ENCODE measurements at places on chromosomes 2 and 18.
A peak's percentile ranks its signal among the peaks of the same experiment; 100 is the strongest.

DNA sequence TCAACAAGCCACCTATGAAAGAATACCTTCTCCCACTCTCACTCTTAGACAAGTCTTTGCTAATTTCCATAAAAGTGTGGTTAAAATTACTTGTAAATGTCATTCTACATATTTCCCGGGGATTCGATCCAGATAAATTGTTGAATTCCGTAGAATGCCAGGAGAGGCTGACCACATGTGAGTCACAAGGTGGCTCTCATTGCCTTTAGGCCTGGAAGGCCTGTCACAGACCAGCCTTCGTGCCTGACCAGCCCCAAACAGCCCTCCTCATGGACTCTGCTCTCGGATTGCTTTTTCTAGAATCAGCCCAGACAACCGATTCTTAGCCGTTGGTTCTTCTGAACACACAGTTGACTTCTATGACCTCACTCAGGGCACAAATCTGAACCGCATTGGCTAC lies 86.0 kb downstream of the RTN4 start:
- DNase-seq: no peak

DNA sequence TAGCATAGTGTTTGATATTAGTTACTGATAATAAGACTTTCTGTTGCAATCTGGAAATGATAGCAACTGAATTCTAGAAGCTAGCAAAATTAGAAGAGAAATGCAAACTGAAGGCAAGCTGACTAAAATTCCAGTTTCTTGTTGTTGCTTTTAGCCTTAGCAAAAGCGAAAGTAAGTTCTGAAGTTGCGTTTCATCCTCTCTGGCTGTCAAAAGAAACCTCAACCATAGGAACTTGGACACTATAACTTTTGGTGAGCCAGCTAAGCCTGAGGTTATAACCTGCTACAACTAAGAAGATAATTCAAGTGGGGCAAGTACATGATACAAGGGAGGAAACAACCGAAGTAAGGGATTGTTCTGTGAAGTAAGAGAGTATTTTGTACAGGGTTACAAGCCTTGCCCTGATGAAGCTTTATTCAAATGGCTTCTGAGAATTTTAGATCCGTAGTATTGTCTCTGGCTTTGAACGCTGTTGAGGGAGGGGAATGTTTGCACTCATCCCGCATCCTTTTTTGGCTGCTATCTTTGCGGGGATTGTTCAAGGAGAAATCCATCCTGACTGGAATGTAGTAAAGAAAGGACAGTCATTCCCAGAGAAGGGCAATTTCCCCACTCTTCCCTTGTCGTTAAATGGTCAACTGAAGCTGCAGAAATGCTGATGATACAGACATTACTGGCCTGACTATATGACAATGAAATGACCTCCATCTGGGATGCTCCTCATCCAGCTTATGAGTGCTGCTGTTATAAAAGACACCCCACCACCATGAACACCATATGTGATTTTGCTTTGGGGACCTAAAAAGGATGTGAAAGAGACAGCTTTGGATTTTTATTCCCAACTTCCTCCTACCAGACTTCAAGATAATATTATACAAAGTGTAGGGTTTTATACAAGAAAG lies 7.0 kb upstream of the TMX3 start:
- no peak for DNase-seq

DNA sequence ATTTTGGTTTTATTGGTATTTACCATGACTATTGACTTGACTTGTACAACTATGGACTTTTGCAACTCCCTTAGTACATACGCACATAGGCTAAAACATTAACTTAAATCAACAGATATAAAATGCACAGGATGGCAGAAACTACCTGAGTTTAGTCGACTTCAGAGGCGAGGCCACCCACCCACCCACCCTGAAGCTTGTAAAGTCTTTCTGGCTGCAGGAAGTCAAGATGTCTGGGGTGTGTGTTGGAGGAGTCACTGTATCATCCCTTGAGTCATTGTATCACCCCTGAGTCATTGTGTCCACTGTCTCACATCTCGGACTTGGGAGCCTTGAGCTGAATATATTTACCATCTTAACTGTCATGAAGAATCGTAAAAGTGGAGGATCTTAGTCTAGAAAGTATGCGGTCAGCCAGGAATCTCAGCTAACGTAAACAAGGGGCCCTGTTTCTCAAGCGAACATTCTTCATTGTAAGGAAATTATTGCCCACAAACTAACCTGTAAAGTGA lies 140.0 kb upstream of the ST6GAL2 start:
- DNase-seq: no peak

GRCh38 chr2:77831060-77831459 lies 308.9 kb upstream of the LRRTM4 start:
- DNase-seq: no peak

GRCh38 chr2:107542314-107542740 lies 284.4 kb upstream of the RGPD4 start:
- DNase-seq: no peak

- no peak for DNase-seq
Observed at GRCh38 chr2:199818026-199818425, 33.0 kb downstream of the FTCDNL1 start.

DNA sequence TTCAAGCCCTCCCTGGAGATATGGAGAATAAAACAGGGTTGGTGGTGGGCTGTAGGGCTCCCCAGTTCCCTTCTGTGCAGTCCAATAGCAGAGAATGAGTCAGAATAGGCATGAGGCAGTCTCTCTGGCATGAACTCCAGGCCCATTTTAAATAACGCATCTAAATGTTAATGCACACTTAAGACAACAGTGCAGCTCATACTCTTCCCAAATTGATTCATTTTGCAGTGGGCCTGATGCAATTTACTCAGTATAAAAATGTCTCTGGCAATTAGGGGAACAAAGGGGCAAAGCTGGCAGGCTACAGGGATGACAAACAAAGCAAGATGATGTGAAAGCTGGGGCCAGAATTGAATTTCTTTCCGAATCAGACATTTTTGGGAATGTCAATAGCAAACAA lies 402.8 kb downstream of the CLIP4 start:
- DNase-seq: no peak

- DNase-seq: no peak
Observed at GRCh38 chr2:9286554-9287399, 80.2 kb downstream of the ASAP2 start.

DNA sequence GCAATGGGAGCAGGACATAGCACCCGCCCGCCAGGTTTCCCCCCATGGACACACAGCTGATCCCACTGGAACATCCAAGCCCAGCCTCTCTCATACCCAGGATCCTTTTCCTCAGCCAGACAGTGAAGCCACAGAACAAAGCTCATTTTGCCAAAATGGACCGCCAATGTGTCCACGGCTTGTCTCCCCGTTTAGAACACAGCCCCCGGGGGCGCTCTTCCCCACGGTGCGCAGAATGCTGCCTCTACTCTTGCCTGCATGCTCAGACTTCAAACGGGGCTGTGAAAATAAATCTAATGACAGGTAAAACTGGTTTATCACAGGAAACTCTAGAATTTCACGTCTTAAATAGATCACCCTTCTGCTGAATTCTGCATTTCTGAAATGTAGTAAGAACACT lies 548.5 kb upstream of the ID2 start:
- DNase-seq: no peak

DNA sequence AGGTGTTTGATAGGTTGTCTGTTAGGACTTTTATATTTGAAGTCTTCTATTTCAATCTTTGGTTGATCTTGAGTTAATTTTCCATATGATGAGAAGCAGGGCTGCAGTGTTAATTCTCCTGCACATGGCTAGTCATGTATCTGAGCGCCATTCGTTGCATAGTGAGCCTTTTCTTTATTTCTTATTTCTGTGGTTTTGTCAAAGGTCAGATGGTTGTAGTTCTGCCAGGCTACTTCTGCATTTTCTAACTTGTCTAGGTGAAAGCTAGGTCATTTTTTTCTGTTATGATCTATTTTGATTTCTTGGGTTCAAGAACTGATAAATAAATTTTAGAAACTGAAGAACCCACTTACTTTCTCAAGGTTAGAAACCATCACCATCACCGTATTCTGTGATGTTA lies 56.7 kb downstream of the CCDC74A start:
- DNase-seq: no peak

DNA sequence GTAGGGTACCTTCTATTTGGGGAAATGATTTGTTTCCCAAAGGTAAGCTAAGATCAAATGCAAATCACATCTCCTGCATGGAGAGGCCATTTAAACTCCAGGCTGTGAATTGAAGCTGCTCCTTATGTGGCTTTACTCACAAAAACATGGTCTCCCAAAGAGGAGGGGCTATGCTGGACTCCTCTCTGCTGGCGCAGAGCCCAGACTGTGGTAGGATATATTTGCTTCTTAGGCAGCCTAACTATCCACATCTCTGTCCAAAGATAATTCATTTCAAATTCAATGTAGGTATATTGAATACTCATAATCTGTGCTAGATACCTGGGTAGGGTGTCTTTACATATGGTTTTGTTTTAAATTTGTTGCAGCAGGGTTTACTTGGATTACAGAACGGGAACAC lies 358.5 kb downstream of the ALK start:
- DNase-seq: peak; percentile 55

GRCh38 chr2:216279459-216279858 lies 92.8 kb downstream of the MARCHF4 start:
- DNase-seq: no peak

GRCh38 chr2:199977984-199978415 lies 22.6 kb downstream of the MAIP1 start:
- no peak for DNase-seq

GRCh38 chr2:181683518-181684453 lies 3.5 kb upstream of the NEUROD1 start:
- DNase-seq: no peak

GRCh38 chr2:236576087-236576486 lies 6.5 kb downstream of the ACKR3 start:
- no peak for DNase-seq

- no peak for DNase-seq
Observed at GRCh38 chr2:20411361-20411894, 35.4 kb upstream of the RHOB start.

DNA sequence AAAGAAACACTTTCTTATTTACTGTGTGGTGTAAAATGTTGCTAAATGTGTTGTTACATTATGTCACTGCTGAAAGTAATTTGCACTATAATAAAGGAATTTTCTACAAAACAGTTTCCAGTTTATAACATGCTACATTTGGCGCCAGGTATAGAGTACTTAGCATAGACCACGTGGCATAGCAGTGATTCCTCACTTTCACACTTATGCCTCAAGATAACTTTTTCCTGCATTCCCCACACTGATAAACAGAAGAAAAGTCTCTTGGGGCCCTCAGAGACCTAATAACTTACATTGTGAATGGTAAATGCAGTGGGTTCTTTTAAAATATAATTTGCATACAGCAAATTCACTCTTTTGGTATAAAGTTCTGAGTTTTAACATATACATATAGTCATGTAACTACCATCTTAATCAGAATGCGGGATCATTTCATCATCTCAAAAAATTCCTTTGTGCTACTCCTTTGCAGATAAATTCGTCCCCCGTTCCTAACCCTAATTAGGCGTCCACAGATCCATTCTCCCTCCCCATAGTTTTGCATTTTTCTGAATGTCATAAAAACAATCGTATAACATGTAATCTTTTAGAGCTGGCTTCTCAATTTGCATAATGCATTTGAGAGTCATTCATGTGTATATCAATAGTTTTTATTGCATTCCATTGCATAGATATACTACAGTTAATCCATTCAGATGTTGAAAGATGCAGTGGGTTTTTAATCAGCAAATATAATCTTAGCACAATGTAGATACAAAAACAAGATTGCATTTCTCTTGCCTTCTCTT lies 7.5 kb downstream of the LGALSL start:
- DNase-seq: no peak

- no peak for DNase-seq
Observed at GRCh38 chr2:207676827-207677354, 34.5 kb upstream of the CCNYL1 start.

DNA sequence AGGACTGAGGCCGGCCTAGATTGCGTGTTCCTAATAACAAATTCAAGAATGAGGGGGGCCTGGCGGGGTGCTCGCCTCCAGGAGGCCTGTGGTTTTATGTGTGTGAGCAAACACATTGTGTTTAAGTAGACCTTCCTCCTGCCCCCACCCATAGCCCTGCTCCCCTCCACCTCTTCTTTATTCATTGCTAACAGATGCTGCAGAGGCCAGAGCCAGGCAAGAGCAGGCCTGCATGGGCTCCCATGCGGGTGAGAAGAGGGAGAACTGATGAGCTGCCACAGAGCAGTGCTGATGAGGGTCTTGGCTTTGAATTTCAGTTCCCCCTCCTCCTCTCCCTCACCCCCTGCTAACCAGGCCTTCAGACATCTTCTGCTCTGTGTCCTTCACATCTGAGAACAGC lies 154.6 kb downstream of the OSR1 start:
- DNase-seq: no peak

DNA sequence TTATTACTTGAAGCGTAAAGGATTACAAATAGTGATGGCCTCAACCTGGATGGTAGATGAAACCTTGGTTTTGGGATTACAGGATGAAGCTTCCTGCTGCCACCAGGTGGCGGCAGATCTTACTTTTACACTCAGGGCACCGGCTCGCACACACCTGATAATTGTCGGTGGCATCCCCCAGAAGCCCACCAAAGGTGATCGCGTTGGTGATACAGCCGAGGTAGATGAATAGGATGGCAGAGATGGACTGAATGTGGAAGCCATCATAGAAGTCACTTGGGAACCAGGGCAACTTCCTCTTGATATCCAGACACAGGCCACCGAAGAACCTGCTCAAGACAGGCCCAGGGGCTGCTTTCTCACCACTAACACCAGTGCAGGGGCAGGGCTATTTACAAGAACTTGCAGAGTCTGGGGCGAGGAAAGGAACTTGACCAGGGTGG lies 51.8 kb downstream of the MTHFD2 start:
- DNase-seq: peak; percentile 13

DNA sequence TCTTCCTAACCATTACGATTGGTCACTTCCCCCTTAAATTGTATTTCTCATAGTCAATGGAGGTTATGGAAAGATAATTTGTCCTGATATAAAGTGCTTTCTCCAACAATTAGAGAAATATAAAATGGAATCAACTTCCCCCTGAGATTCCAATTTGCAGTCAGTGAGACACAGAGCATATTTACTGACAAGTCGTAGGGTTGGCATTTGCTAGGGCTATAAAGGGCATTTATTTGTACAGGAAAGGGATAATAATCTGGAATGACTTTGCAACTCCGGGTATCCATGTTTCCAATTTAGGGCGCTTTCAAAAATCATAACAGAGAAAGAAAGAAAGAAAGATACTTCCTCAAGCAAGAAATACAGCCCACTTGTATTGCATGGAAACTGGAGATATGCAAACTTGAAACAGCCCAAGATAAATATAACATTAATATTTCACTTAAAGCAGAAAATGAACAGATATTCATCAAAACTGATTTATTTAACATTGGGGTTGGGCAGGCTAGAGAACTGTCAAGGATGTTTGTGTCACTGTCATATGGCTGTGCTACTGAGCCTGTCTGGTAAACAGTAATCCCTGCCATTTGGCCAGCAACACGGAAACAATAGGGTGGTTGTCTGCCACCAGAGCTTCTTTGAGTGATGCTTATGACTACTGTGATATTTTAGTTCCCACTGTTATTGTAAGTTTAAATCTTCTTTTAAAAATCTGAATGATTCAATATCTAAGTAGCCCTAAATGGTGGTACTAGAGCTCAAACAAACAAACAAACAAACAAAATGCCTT lies 621.8 kb downstream of the LRP1B start:
- DNase-seq: no peak

- no peak for DNase-seq
Observed at GRCh38 chr18:61034580-61034979, 298.6 kb upstream of the CDH20 start.

- DNase-seq: no peak
Observed at GRCh38 chr2:191176801-191177438, 26.1 kb upstream of the STAT4 start.
